NCI-H1436 (cell line): ENCODE measurements at places on chromosomes 5 and 9.

DNA sequence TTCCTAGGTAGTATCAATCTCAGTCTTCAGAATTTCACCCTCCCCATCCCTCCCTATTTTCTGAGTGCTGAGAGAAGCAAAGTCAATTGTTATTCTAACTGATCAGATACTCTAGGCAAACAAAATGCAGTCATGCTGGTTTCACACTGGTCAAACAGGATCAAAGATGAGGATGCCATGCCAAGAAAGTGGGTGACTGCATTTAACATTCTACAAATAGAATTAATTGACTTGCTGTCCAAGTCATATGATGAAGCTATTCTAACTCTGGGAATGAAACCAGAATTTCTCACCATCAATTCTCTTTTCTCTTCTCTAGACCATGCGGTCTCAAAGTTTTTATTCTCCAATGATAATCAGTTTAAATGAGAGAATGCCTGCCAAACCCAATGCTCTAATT, 112.5 kb downstream of the CTNND2 start:
- DNase-seq: no peak

- no peak for DNase-seq
Measured at GRCh38 chr9:9045072-9045471, 1245.5 kb upstream of the DMAC1 start.

DNA sequence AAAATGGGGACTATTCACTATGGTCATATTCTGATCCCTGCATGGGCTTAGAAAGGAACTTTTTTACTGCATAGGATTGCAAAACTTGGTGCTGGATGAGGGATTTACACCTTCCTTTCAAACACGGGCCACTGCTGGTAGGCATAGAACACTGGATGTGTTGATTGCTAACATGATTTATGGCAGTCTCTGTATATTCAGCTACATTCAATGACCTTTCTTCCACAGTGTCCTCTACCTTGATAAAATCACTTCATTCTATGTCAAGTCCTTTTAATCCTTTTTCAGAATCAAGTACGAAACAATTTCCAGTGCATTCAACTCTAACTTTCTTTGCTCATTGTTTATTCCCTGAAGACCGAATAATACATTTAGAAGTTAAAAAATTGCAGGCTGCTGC, 91.9 kb upstream of the ATG10 start:
- DNase-seq: no peak

- DNase-seq: no peak
Measured at GRCh38 chr9:91144769-91145168, 216.9 kb downstream of the AUH start.

GRCh38 chr5:180401229-180401907, 48.2 kb upstream of the GFPT2 start:
- DNase-seq: no peak

DNA sequence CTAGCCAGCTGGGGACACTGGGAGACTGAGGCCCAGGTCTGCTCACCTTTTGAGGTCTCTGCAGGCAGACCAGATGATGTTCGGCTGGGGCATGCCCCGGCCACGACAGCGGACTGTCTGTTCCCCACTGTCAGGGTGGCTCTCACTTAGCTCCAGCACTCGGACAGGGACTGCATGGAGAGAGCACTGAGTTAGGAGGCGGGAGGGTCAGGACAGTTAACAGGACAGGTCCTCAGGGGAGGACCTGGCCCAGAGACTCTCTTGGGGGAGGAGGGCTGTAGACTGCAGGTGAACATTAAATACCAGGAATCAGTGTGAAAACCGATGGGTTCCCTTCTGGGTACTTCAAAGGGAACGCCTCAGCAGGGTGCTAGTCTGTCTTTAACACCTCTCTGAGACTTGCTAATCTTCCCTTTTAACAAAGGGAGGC, 25.1 kb downstream of the PDGFRB start:
- no peak for DNase-seq

DNA sequence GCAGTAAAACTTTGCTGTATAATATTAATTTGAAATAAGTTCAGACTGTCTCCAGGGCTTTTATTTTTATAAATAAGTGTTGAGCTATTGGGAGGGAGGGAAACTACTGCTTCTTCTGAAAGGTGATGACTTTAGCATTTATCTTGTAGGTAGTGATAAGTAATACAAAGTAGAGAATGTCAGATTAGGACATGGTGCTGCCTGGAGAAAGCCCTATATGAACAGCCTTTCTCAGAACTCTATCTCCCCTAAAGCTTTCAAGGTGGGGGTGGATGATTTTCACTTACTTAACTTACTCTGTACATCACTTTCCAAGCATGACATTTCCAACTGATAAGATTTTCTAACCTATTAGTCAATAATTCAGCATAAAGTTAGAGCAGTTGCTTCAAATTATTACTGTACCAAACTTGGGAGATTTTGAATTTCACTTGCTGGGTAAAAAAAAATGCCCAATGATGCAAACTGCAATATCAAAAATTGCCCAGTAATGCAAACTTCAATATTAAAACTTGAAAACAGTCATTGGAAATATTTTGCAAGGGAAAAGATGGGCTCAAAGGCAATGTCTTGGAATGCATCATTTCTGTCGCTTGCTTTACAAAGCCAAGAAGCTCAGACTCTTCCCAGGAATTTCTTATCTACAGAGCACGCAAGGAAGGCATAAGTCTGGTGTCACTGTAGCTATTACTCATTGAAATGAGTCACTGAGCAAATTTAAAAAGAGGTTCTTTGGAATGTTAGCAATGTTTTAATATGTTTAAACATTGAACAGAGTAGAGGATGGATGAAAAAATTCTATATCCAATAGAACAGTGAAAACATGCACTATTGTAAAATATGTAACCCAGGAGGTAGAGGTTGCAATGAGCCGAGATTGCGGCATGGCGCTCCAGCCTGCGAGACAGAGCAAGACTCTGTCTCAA, 569.5 kb downstream of the PSAT1 start:
- DNase-seq: no peak
